ENCODE measurements at places on chromosomes 7 and 10.

DNA sequence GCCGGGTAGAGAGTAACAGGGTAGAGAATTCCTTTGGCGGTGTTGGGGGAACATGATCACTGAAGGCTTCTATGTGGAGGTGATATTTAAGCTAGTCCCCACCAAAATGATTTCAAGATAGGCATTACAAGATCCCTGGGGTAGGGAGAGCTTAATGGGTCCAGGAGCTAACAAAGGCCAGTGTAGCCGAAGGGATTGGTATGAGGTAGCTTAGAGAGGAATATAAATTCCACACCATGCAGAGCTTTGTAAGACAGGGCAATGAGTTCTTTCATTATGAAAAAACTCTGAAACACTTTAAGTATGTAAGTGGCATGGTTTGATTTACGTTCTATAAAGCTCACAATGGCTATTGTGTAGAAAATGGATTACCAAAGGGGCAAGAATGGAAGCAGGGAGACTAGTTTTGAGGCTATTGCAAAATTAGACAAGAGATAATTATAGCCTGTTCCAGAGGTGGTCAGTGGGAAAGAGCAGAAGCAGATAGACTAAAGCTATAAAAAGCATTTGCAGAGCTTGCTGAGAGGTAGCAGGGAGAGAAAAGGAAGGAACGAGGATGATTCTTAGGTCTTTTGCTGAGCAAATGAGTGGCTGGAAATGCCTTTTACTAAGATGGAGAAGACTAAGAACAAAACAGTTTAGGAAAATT is 119.7 kb upstream of the SLC25A13 start:
- DNase-seq: no peak

DNA sequence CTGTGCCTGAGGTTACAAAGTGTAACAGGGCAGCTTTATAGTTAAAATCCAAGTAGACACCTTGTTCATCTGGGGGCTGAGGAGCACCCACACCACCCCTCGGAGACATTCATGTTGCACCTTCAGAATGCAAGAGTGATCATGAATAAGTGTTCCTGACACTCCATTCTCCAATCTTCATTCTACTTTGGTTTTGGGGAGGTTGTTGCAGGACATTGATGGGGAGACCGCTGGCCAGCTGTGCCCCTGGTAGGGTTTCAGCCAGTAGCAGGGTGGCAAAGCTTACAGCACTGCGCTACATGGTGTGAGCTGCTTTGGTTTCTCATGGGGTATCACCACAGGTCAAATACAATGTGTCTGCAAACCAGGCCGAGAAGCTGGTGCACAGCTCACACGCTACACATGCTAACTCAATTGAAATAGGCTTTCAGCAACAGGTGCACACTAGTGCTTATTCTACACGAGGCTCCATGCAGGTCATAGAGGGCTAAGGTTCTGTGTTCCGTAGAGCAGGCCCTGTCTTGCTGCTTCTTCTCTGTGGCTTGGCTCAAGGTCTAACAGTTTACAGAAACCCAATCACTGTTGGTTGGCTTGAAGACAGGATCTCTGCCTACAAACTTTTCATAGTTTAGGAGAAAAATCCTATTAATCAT is 317.4 kb upstream of the ZNF32 start:
- DNase-seq: no peak

DNA sequence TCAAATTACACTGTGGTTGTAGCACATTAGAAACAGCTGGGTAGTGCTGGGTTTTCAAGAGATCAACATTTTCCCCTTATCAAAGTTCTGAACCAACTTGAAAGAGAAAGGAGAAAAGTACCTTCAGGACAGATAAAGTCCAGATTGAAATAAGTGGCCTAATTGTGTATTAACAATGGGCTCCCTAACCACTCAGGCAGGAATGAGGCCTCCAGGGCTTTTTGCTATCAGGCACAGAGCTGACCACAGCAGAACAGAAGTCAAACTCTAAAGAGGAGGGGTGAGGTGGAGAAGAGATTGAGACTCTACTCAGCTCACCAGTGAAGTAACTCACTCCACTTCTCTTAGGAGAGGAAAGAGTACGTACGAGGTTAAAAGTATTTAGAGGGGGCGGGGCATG is 394.1 kb upstream of the PHF14 start:
- DNase-seq: no peak

- DNase-seq: no peak
Measured at GRCh38 chr7:107860279-107860961, 30.6 kb upstream of the DLD start.

DNA sequence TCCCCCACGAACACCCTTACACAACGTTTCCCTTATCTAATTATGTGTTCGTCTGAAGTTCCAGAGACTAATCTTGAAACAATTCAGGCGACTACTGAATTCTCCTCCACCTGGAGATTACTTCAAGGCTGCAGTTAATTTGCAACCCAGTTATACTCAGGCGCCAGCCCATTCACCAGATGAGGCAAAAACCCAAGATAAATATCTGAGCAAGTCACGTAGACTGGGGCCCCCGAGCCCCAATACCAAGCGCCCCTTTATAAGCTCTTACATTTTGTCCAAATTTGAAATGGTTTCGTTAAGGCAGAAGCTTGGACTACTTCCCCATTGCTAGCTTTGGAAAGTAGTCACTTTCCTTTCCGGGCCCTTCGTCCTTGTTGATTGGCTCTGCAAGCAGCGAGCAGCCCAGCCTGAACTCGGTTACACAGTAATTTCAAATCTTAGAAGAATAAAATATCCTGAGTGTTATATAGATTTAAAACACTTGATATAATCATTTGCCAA is 1.2 kb downstream of the TPK1 start:
- peak; percentile 32 for DNase-seq

- DNase-seq: no peak
Measured at GRCh38 chr7:186516-187113, 5.8 kb upstream of the FAM20C start.

DNA sequence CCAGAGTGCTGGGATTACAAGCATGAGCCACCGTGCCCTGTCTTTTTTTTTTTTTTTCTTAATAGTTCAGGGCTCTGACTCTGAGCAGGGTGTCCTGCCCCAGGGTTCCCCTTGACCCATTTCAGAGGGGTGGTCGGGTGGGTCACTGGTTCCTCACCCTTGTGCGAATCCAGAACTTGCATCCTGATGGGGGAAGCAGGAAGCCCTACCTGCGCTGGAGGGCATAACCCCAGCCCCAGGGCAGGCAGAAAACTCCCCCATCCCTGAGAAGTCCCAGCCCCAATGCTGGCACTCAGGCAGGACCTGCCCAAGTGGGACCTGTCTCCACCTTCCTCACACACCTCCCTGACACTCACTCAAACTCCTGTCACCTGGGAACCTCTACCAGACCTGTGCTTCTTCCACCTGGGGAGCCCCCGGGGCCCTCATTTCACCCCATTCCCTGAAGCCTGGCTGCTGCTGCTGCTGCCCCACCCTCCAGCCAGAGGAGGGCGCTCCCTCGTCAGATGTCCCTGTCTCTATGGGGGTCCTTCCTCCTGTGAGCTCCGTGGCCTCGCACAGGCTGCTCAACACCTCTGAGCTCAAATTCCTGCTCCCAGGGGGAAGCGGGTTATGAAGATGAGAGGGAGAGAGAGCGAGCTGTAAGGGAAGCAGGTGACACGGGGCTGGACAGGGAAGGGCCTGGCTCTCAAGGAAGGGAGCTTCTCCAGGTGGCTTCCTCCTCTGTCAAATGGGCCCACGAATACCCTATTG is 15.1 kb upstream of the ZNF273 start:
- DNase-seq: peak; percentile 52

GRCh38 chr7:158276414-158277218 is 311.0 kb downstream of the PTPRN2 start:
- no peak for DNase-seq

DNA sequence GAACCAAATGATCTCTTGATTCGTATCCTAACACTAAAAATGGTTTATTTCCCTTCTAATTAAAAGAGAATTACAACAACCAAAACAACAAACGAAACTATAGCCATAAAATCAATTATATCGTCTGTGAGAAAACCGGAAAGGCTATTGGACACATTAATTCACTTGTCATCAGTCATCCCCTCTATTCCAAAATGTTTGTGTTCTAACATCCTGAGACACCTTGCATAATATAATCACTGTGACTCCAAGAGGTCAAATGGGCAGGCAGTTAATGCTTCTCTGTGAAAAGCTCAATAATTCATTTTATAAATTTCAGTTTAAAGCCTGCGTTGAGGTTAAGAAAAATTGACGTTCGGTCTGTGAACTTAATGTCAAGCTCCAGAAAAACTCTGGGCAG is 463 bp upstream of the LRRTM3 start:
- DNase-seq: no peak

DNA sequence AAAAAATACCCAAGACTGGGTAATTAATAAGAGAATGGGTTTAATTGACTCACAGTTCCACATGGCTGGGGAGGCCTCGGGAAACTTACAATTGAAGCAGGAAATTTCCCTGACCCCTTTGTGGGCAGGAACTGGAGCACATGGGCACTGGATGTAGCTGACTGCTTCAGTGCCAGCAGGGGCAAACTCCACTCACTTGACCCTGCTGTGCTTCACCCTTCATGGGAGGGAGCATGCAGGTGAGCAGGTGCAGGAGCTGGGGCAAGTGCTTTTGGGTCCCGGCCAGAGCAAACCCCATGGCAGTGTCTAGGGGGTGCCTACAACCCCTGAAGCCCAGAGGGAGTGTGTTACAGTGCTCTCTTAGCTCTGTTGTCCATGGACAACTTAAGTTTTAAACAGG is 132.6 kb downstream of the AKR1D1 start:
- no peak for DNase-seq

- no peak for DNase-seq
Measured at GRCh38 chr7:28389504-28390395, 22.6 kb upstream of the CREB5 start.

DNA sequence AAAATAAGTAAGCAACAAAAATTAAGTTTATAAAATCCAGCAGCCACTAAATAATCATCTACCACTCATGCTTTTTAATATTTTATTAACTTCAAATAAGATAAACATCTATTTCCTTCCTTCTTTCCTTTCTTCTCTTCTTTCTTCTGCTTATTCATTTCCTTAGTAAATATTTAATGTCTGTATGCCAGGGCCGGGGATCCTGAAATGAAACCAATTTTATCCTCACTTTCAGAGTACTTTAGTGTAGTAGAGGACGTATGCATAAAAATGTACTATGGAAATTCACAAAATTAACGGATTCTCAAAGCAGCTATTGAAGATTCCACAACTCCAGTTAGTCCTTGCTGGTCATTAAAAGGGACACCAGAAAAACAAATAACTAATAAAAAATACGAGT is 224.7 kb downstream of the VTI1A start:
- DNase-seq: no peak

GRCh38 chr7:151057989-151058780 is 488 bp upstream of the CDK5 start:
- peak; percentile 95 for DNase-seq

DNA sequence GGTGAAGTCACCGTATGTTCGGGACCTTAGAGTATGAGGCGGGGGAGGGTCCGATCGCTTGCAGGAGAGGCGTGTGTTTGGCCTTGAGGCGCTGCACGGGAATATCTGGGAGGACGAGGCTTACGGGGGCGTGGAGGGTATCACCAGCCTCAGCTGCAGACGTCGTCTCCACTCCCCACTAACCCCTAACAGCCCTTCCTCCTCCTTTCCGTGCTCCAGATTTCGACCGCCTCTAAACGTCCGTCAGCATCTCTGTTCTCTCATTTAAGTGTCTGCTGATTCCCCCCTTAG is 23.5 kb upstream of the ZNF12 start:
- DNase-seq: no peak

DNA sequence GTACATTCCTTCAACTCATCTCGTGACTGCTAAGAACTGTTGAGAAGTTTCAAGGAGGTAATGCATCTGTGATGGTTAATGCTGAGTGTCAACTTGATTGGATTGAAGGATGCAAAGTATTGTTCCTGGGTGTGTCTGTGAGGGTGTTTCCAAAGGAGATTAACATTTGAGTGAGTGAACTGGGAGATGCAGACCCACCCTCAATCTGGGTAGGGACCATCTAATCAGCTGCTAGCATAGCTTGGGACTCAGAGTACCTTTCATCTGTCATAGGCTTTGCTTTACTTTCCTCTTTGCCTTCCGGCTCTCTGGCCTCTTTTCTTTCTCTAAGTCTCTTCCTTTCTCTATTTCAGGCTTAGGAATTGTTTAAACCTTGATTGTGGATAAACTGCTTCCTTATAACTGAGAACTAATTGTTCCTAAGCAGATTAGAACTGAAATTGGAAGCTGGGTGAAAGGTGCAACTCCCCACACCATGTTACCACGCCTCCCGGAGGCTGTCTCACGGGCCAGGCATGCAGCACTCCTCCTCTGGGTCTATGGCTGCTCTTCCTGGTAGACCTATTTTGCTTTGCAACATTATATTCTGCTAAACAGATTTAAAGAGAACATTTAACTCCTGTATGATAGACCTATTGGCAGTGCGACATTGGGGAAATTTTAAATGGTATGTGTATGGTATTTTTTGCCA is 298.2 kb downstream of the CCSER2 start:
- no peak for DNase-seq

- DNase-seq: no peak
Measured at GRCh38 chr10:92208736-92209135, 82.1 kb downstream of the CPEB3 start.

DNA sequence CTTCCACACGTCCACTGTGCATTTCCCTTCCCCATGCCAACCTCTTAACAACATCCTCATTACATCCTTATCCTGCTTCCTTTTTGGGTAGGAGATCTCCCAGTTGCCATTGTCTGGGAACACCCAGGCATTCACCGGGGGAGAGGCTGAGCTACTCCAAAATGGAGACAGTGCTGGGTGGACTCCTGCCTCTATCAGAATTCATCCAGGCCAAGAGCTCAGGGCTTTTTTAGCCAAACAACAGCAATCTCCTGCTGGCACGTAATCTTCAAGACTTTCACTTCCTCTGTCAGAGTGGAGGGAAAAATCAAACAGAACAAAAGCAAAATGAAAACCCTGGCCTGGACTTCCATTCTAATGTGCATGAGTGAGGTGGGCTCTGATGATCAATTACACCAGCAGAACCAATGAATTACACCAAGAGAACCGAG is 245.0 kb downstream of the PRPF18 start:
- no peak for DNase-seq

- DNase-seq: no peak
Measured at GRCh38 chr10:63427013-63427412, 38.8 kb downstream of the JMJD1C start.

- DNase-seq: no peak
Measured at GRCh38 chr7:154892459-154892858, 110.5 kb downstream of the PAXIP1 start.

DNA sequence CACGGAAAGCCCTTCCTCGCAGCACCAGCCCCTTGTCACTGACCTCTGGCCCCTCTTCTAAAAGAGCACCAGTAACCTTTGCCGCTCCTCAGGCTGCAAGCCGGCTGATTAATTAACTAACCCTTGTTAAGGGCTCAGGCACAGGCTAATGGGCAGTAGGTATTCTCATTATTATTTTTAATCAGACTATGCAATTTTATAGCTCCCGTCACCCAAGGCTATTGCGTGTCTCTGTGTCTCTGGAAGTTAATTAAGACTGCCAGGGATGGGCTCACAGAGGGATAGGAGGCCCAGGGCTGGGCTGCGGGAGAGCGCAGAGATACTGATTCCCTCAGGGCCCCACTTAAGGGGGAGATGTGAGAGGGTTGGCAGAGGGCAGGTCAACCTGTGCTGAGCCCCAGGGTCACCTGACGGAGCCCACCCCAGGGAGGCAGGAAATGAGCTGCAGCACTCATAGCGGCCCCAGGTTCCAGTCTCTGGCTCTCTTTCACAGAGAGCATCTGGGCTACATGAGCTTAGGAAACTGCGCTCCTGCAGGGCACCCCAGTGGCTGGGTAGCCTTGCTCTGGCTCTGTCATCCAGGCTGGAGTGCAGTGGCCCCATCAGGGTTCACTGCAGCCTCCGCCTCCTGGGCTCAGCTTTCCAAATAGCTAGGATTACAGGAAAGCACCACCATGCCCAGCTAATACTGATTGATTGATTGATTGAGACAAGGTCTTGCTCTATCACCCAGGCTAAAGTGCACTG is 92.2 kb upstream of the LRRC4 start:
- DNase-seq: no peak
